ENCODE measurements at places on chromosomes 6 and 20. TPM values are rescaled to one million over a fixed set of nuclear protein-coding genes. Genes with fewer than 3 reads are reported as not detected.

Gene ERVFRD-1
- total RNA-seq: not detected

Gene ELOVL4
- total RNA-seq: 4.8 TPM

Gene CGAS
- 0.37 TPM for total RNA-seq

Gene TRAPPC3L
- total RNA-seq: not detected

Gene EFCAB8
- 0.97 TPM for total RNA-seq

Gene MBOAT1
- 6.5 TPM for total RNA-seq

Gene PAX1
- total RNA-seq: not detected

Gene EDN1
- 13.2 TPM for total RNA-seq

Gene BPIFA1
- total RNA-seq: not detected

Gene USP49
- 5.2 TPM for total RNA-seq

DNA sequence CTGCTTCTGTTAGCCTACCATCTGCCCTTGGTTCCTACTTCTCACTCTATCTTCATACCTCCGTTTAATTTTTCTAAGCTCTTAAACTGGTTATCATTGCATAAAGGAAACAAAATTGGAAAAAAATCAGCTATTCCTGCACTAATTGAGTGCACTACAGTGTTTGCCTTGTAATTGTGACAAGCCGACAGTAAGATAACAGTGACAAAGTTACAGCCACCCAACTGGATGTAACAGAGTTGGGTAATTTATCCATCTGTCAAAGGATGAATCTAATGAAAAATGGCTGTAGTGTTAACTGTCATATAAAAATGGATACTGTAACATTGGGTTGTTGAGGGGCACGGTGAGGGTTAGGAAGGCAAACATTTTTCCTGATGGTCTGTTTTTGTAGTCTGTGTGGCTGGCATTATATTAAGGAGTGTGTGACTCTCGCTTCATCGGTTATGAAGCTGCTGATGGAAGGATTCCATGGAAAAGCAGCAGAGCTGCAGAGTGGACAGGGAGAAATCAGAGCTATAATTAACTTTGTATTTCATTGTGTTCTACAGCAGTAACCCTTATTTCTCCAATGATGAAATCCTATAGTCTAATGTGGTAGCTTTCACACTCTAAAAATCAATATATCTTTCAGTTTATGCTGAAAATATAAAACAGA is 12.7 kb downstream of the PBOV1 start:
- no peak overlapping the region for H3K4me3 ChIP-seq
- no peaks in the 10 kb centered on the region for H3K36me3 ChIP-seq
- no peaks in the 10 kb centered on the region for H3K4me1 ChIP-seq
- no peak overlapping the region for H3K27ac ChIP-seq
- DNase-seq: no peak
- peaks cover 19% of the 10 kb centered on the region for H3K27me3 ChIP-seq

DNA sequence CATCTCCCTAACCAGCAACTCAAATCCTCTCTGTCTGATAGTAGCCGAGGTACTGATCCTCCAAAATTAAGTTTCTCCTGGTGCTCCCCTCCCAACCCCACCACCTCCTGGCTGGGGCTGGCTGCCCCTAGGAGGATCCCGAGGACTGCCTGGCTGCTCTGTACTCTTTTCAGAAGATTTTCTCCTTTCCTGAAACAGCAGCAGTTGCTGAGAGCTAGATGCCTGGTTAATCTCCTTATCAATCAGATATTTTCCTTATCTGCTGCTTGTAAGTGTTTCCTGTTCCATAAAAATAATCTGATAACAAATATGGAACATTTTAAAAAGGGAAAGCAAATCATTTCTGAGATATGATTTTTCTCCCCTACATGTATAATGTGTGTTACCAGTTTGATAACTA is 52.8 kb downstream of the ZMYND8 start:
- DNase-seq: no peak
- peaks cover 42% of the 10 kb centered on the region for H3K36me3 ChIP-seq
- H3K27ac ChIP-seq: peak overlapping the region; percentile 79
- H3K4me3 ChIP-seq: no peak overlapping the region

DNA sequence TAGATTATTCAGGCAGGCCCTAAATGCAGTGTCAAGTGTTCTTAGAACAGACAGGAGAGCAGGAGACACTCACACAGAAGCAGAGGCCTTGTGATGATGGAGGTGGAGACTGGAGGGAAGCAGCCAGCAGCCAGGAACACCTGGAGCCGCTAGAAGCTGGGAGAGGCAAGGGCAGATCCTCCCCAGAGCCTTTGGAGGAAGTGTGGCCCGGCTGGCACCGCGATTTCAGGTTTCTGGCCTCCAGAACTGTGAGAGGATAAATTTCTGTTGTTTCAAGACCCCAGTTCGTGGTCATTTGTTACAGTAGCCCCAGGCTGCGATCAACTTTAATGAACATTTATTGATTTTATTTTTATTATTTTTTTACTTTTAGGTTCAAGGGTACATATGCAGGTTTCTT is 203.0 kb downstream of the QKI start:
- H3K36me3 ChIP-seq: no peaks in the 10 kb centered on the region
- H3K27me3 ChIP-seq: no peaks in the 10 kb centered on the region
- no peaks in the 10 kb centered on the region for H3K4me1 ChIP-seq
- DNase-seq: peak; percentile 67
- no peak overlapping the region for H3K27ac ChIP-seq

GRCh38 chr20:37711001-37711400 is 17.2 kb downstream of the CTNNBL1 start:
- H3K4me3 ChIP-seq: no peak overlapping the region
- H3K4me1 ChIP-seq: peaks cover 3% of the 10 kb centered on the region
- DNase-seq: no peak
- no peak overlapping the region for H3K27ac ChIP-seq
- H3K27me3 ChIP-seq: no peaks in the 10 kb centered on the region

GRCh38 chr6:122476131-122476530 is 4.5 kb upstream of the SERINC1 start:
- DNase-seq: no peak
- H3K4me1 ChIP-seq: peaks cover 3% of the 10 kb centered on the region
- H3K27ac ChIP-seq: no peak overlapping the region
- no peaks in the 10 kb centered on the region for H3K36me3 ChIP-seq
- H3K27me3 ChIP-seq: no peaks in the 10 kb centered on the region
- H3K4me3 ChIP-seq: no peak overlapping the region

GRCh38 chr6:154613137-154613676 is 102.7 kb upstream of the CNKSR3 start:
- DNase-seq: no peak
- peaks cover 23% of the 10 kb centered on the region for H3K4me1 ChIP-seq
- no peak overlapping the region for H3K27ac ChIP-seq
- H3K27me3 ChIP-seq: no peaks in the 10 kb centered on the region
- H3K36me3 ChIP-seq: no peaks in the 10 kb centered on the region

- no peak overlapping the region for H3K4me3 ChIP-seq
- H3K36me3 ChIP-seq: no peaks in the 10 kb centered on the region
- H3K4me1 ChIP-seq: no peaks in the 10 kb centered on the region
- no peaks in the 10 kb centered on the region for H3K27me3 ChIP-seq
- DNase-seq: no peak
These were observed 64.3 kb downstream of the CDH4 start for GRCh38 chr20:61316346-61316745.

DNA sequence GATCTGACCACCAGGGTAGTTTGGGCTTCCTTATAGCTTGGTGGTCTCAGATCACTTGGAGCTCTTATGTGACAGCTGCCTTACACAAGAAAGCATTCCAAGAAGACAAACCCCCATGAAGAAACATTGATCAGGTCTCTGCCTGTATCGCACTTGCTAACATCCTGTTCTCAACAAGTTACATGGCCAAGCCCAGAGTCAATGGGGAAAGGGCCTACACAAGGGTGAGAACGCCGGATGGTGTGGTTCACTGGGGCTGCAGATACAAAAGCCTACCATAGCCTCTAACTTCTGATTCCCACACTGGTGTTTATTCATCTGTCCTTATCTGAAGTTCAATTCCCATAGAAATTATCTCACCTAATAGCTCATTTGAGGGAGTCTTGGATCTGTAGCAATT is 235.5 kb downstream of the SYNDIG1 start:
- no peak overlapping the region for H3K27ac ChIP-seq
- no peak overlapping the region for H3K4me3 ChIP-seq
- H3K4me1 ChIP-seq: no peaks in the 10 kb centered on the region
- peaks cover 26% of the 10 kb centered on the region for H3K27me3 ChIP-seq
